ENCODE measurements at places on chromosomes 11 and 22. TPM values are rescaled to one million over a fixed set of nuclear protein-coding genes. Genes with fewer than 3 reads are reported as not detected.

The LIF gene
- 3.4 TPM for polyA plus RNA-seq

The SERPIND1 gene
- 3.0 TPM for polyA plus RNA-seq

The KCTD14 gene
- polyA plus RNA-seq = 11.4 TPM

The AMOTL1 gene
- polyA plus RNA-seq = 39.9 TPM

The POTEH gene
- not detected for polyA plus RNA-seq

The ZP1 gene
- polyA plus RNA-seq = 0.10 TPM

The EIF4G2 gene
- 849 TPM for polyA plus RNA-seq

The GLB1L2 gene
- 24.5 TPM for polyA plus RNA-seq

GRCh38 chr11:114039551-114039950 lies 20.0 kb upstream of the ZBTB16 start:
- no peak for DNase-seq

DNA sequence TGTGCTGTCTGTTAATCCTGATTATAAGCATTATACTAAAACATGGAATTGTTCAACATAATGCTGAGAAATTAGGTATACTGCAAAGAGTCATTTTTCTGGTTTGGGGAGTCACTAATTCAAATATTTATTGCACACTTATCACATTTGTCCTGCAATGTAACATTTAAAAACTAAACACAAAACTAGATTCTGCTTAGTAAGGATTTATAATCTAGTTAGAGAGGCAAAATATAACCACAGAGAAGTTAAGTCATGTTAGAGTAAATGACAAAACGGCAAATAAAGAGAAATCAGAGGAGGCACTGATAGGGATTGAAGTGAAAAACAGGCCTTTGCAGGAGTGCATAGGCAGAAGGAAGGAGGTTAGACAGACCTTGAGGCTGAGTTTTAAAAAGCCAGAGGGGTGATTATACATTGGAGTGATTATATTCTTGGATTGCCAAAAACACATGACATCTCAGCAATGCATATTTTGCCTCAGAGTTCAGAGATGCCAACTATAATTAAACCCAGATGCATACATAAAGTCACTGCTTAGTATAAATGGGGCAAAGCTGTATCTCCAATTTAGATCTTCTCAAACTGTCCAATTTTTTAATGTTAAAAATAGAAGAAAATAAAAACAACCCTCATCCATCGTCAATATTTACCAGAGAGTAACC lies 49.7 kb downstream of the CCDC34 start:
- no peak for DNase-seq

- no peak for DNase-seq
These were observed 223.9 kb downstream of the CSNK2A3 start for GRCh38 chr11:11129118-11129517.

GRCh38 chr11:94526645-94527438 lies 14.6 kb downstream of the C11orf97 start:
- no peak for DNase-seq

DNA sequence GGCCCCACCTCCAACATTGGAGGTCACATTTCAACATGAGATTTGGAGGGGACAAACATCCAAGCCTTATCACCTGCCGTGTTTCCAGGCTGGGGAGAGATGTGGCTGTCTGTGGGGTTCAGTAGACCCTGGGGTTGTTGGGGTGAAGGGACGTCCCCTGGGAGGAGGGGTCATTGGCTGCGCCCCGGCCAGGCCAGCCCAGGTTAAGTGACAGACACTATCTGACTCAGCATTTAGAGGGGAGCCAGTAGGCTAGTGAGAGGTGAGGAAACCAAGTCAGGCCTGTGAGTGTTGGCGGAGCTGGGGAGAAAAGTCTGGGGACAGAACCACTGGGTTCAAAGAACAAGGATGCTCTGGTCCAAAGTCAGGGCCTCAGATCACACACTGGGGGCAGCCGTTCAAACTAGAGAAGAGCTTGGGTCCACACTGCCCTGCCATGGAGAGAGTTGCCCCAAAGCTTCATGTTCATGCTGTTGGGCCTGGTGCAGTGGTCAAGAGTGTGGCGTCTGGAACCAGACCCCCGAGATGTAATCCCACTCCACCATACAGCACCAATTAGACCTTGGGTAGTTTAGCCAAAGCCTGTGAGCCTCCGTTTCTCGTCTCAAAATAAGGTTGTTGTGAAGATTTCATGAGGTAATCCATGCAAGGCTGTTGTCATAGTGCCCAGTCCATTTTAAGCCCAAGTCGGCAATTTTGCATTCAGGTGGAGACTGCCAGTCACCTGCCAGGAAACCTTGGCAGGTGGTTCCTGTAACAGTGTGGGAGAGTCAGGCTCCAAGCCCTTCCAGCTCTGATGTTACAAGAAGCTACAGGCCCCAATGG lies 1289.6 kb downstream of the TBC1D22A start:
- DNase-seq = peak; percentile 12

DNA sequence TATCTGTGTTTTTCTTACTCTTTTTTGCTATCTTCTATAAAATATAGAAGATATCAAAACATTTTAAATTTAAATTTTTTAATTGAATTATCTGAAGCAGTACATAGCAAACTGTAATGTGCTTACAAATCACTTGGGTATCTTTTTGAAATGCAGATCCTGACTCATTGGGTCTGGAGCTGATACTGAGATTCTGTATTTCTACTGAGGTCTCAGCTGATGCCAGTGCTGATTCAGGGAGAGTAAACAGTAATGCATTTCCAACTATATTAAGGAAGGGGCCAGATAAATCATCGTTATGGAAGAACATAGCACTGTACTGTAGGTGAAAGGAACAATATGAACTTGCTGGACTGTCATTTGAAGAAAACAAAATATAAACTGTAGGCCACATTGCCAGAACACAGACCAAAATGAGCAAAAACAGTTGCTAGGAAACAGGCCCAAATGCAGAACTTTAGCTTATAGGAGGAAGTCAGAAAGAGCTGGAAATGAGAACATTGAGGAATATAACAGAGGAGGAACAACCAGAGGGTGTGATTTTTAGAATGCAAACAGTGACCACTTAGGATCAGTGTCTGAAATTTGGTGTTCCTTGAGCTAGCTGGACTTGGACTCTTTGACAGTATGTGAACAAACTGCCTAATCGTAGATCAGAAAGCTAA lies 3.3 kb downstream of the ARL14EP start:
- DNase-seq = no peak

- DNase-seq = no peak
These were observed 253.3 kb downstream of the BRD1 start for GRCh38 chr22:49574205-49574880.

DNA sequence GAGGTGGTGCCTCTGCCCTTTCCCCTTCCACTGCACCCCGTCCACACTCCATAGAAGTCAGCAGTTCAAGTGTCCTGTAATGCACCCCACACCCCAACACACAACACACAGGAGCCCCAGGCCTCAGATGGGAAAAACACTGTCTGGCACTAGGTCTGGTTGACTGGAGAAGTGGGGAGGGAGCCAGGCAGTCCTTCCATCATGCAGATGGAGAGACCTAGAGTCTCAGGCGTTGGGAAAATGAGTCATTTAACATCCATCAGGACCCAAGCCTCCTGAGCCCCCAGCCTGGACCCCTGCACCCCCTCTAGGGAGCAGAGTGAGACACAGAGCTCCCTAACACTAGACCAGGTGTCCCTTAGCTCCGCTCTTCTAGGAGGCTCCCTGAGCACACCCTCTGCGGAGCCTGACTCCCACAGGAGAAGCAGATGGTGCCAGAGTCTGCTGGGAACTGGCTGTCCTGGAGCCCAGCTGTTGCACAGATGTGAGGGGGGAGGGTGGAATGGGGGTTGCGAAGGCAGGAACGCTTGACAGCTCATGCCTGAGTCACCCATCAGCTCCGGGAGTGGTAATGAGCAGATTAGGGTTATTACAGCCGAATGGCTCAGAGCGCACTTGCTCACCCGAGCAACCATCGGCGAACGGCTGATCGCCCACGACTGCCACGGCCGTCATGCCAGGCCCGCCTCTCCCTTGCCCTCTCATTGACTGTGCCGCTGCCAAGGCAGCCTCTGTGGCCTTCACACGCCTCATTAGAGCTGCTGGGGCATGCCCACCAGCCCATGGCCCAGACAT lies 22.1 kb upstream of the SYT7 start:
- no peak for DNase-seq

GRCh38 chr11:126357055-126357962 lies 1.8 kb downstream of the ST3GAL4 start:
- no peak for DNase-seq

GRCh38 chr11:115918576-115918975 lies 414.4 kb upstream of the CADM1 start:
- no peak for DNase-seq

DNA sequence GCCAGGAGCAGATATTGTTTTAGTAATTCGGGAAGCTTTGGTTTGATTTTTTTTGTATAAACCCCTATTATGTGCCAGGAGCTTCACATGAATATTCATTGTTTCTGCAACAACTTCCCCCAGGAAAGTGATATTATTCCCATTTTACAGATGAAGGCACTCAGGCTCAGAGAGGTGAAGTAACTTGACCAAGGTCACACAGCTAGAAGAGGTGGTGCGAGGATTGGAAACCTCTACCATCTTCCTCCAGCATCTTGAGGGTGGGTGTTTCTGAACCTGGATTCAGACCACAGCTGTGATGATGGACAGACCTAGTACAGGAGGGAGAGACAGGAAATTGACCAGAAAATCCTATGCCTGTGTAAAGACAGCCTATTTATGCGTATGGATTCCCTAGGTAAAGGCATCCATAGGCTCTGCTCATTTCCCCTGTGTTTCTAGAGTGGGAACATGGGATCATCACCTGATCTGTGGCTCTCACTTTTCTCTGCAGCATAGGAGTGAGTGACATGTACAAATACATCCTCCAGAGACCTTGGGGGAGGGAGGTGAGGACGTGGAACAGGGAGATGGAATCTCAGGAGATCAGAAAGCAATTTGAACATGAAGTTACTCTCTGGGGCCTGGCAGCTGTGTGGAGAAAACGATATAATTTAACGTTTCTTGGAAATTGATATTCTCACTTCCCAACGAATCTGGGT lies 81.4 kb downstream of the TSPAN18 start:
- peak; percentile 47 for DNase-seq

- DNase-seq = no peak
These were observed 37.4 kb downstream of the CTNND1 start for GRCh38 chr11:57798905-57799559.

DNA sequence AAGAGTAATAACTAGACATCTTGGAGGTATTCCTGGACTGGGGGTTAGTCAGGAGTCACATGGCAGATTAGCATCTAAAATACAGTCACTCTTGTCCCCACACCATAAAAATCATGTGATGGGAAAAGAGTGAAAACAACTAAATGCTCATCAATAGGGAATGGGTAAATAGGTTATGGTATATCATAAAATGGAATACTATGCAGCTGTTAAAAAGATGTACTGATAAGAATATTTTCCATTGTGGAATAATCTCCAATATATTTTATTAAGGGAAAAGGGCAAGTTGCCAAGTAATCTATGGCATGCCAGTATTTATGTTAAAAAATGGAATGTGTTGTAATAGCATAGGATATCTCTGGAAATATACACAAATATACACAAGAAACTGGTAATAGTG lies 6.6 kb upstream of the PIK3C2A start:
- DNase-seq = no peak

DNA sequence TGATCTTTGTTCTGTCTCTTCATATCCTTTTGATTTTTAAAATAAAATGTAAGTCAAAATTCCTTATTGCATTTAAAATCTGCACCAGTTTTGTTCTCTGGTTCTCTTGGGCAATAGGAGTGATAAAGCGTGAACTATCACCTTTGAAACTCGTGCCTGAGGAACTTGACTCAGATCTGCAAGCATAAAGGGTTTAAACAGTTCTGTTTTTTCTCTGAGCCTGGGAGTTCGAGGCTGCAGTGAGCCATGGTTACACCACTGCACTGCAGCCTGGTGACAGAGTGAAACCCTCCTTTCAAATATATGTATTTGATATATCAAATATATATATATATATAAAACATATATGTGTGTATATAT lies 38.9 kb upstream of the CLMP start:
- no peak for DNase-seq

GRCh38 chr11:111586388-111586831 lies 15.8 kb upstream of the SIK2 start:
- no peak for DNase-seq

DNA sequence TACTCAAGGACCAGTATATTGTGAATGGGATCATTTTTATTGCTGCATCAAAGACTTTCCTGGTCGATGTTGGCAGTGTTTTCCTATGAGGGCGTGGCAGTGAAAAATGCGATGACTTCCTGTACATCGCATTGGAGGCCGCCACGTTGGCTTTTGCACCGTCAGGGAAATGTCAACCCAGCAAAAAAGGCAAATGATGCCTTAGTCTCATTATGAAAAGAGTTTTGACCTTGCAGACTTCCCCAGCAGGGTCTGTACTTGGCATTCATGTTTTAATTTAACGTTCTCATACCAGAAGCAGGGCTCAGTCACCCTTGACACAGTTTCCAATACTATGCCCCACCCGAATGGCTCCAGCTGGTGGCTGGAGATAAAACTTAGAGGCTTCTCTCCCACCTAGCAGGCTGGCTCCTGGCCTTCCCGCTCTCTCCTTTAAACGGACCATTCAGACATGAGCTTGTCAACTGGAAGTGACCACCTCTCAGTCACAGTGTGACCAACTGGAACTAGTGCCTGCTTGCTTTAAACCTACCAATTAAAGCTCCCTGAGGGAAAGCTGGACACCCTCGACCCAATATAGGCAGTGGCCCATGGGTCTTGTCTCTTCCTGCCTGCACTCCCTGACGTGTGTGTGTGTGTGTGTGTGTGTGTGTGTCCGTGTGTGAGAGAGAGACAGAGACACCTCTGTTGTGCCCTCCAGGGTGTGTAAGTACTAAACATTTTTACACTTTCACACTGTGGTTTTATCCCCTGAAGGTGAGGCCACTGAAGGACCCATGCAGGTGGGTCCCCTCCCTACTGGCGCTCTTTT lies 8.7 kb upstream of the GDPD5 start:
- DNase-seq = no peak

- DNase-seq = no peak
These were observed 51.6 kb upstream of the GDPD4 start for GRCh38 chr11:77353131-77353530.

DNA sequence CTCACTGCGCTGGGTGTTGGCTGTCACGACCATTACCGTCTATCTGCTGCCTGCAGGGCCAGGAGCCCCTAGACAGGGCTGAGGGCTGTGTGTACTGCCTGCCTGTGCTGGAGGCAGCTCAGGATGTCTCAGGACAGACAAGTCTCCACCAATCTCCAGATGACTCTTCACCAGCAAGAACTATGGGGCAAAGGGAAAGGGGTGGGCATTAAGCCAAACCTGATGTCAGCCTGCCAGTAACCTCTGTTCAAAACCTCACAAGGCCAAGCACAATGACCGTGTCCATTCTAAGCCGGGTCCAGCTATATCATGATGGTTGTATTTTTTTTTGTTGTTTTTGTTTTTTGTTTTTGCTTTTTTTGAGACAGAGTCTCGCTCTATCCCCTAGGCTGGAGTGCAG lies 31.6 kb downstream of the MAFF start:
- no peak for DNase-seq

DNA sequence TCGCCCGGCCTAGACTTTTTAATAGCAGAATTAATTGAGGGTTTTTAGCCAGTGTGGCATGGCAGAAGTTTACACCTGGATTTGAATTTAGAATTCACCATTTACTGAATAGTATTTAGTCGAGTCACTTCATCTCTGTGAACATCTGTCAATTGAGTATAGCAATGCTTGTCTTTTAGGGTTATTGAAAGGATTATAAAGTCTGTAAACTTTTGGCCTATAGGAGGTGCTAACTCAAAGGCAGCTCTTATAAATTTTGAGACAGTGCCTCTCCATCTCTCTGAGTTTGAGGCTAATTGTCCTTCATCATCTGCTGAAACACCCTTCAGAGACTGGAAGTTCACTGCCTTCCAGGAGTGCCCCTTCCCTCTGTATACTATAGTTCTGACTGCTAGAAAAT lies 205.0 kb downstream of the NELL1 start:
- DNase-seq = no peak

- DNase-seq = no peak
These were observed 12.3 kb upstream of the P2RY2 start for GRCh38 chr11:73205661-73206343.
